Renal cortex interstitium (tissue), 15 donors: ENCODE measurements at places on chromosomes 5 and 9.

DNA sequence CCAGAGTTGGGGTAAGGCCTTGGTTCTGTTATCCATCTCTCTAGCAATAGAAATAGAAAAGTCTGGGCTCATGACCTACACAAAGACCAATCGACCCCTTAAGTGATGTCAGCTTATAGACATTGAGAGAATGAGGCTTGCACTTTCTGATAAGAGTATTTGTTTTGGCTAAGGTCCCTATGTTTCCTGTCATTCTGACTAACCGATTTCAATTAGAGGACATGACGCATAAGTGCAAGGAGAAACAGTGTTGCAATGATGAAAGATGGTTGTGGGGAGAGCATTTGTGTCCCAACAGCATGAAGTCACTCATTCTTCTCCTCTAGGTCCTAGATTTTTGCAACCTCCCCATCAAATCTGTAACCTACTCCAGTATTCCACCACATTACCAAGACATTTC lies 255.1 kb downstream of the MAT2B start:
- DNase-seq: no peak

GRCh38 chr9:95038666-95039065 lies 278.8 kb downstream of the FANCC start:
- DNase-seq: no peak

DNA sequence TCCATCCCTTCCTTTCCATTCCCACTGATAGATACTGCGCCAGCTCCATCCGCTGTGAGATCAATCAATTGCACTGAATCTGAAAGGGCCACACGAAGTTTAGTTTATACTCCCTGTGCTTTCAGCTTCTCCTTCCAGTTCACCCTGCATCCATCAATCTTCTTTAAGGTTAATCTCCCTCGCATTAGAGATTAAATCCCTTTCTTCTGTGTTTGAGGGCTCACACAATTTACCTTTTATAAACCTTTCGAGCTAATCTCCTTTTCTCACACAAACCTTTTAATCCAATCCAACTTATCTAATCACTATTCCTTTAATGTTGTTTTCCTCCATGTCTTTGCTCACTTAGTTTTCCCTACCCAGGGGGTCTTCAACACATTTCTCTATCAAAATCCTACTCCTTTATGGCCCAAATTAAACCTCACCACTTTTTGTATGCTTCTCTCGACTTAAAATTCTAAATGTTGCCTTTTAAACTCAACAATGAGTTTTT lies 64.6 kb upstream of the HAPLN1 start:
- no peak for DNase-seq

- no peak for DNase-seq
These were observed 1717.9 kb downstream of the EFNA5 start for GRCh38 chr5:105952875-105953274.

- no peak for DNase-seq
These were observed 17.9 kb upstream of the PTGES start for GRCh38 chr9:129770741-129771140.

DNA sequence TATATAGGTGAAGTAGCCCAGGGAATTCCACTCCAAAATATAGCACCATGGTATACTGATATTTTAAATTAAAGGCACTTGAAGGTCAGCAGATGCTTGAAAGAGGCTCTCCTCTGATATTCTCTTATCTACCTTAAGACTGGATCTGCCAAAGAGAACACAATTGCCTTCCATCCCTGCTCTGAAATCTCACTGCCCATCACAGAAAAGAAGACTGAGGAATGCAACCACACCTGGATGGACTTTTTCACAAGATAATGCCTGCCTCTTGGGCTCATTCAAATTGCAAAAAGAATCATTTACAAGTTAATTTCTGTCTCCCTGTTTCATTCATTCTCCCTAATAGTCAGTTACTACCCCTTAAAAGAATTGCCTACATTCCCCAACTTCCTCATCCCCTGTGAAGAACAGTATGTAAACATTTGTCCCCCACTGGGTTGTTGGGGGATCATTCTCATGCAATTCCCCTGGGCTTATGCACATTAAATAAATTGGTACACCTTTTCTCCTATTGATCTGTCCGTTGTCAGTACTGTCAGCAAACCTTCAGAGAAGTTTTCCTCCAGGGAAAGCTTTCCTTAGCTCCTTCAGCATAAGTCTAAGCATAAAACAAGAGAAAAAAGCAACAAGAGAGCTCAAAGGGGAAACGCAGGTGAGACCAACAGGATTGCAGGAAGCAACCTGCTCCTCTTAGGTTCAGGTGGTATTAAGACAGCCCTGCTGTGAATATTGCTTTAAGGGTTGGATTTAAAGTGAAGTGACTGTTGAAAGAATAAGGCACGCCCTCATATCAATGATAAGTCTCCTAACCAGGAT lies 171.4 kb upstream of the SLC30A5 start:
- DNase-seq: no peak

- no peak for DNase-seq
These were observed 52.1 kb downstream of the PPIC start for GRCh38 chr5:122984425-122984824.

GRCh38 chr5:173554038-173554955 lies 62.2 kb downstream of the BOD1 start:
- no peak for DNase-seq

DNA sequence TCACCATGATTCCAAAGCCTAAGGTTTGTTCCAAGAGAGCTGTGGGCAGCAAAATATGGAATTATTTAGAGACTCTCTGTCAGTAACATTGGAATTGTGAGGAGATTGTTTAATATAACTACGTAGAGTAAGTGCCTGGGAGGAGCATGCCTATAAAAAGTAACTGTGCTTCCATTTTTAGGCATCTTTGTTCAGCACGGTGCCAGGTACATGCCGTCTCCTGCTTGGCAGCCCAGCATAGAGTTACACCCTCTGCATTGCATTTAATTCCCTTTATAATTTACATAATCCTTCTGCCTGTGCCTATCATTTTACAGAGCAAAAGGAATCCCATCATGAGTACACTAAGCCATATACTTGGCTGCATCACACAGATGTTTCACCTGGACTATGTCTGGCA lies 32.1 kb upstream of the ALDH1A1 start:
- no peak for DNase-seq

GRCh38 chr9:69307446-69308205 lies 17.4 kb upstream of the ENTREP1 start:
- no peak for DNase-seq

DNA sequence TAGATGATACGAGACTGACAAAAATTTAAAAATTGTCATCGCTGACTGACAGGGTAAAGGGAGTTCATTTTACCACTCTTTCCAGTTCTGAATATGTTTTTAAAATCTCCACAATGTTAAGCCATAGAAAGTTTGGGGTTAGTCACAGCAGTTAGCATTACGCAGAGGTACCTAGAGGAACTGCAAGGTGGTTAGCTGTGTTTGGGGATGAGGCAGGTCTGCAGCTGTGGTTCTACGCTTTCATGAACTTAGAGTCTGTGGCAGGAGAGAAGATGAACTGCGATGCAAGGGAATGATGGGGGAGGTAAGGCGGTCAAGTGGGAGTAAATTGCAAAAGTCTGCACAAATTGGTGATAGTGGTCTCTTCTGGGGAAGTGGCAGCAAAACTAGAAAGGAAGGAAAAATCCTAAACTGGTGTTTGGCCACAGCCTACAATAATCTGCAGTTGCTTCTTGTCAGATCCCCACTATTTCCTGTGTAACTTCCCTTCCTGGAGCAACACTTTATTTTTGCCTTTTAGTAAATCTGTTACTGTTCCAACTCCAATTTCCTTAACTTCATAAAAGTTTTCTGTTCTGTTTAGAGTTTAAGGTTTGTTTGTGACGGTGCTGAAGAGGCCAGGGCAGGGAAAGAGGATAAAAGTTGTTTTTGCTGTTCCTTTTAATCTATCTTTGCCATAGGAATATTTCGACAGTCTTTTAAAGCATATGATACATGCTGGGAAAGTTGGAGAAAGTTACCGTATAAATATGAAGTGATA lies 38.6 kb upstream of the SNX2 start:
- DNase-seq: no peak

GRCh38 chr5:80266566-80266965 lies 10.7 kb upstream of the SERINC5 start:
- no peak for DNase-seq

DNA sequence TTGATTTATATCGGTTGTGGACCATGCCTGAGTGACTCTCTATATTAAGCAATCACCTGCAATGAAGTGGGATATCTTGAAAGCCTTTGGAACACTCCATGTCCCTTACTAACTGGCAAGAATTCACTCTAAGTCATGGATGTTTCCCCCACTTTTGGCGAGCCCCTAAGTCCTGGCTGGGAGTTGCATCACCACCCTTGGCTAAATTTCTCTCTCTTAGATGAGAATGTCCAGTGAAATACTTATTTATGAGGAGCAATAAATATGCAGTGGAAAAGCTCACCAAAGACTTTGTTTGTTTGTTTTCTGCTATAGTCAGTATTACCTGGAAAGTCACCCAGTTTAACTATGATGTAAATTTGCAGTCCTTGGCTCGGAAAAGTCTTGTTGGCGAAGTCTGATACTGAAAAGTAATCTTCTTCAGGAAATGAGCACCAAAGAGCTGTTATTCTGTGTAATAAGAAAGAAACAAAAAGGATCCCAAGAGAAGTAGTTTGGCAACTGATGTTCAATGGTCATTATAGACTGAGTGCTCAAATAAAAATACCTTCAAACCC lies 333.8 kb downstream of the DMRT2 start:
- DNase-seq: no peak

DNA sequence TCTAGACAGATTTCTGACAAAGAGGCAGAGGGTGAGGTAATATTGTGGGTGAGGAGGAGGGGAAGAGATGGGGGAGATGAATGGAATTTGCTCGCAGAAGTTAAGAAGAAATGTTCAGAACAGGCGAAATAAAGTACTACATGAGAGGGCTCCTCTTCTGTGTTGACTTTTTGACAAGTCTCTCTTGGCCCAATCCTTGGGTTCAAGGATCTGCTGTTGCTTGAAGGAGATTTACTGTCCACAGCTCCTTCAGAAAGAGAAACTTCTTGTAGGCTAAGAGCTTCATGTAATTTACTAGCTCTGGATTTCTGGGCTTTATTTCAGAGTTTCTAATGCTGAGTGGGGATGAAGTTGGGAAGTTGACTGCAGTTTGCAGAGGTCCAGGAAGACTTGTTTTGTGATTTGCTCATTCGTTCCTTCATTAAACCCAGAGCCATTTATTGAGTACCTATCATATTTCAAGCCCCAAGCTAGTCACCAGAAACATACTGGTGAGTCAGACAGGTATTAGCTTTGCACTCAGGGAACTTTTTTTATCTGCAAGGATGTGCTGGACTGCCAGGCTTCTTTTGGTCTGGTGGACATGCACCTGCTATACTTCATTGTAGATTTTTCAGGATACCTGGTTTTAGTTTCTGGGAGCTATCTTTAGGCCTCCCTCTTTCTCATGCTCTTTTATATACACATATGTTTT lies 402.9 kb upstream of the CLINT1 start:
- no peak for DNase-seq

DNA sequence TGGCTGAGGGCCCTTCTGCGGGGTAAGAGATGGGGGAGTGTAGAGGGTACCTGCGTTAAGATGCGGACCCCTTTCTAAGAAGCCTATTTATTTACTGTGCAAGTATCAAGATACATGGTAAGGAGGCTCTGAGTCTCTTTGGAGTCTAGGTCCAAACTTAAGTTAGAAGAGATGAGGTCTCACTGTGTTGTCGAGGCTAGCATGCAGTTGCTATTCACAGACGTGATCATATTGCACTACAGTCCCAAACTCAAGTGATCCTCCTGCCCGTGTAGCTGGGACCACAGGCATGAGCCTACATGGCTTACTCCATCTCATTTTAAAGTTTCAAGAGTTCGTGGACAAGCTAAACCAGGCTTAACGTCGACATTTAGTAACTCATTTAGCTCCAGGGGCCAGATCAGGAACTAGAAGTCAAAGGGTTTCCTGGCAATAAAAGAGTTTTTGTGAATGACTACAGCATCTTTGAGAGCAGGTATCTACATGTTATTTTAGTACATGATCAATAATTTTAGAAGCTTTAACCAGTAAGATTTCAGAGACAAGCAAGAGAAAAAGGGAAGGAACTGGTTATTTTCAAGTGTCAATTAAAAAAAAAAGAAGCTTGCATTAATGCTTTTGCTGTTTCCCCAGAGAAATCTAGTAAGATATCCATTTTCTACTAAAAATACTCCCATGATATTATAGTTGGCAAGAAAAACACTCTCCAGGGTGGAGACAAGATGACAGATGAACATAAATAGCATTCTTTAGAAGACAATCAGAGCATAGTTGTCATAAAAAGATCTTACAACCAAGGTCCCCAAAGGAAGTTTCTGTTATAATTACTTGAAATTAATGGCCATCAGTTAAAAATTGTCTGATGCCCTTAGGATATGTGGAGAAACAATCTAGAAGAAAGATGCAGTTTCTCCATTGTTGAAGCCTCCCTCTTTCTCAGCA lies 141.3 kb downstream of the SCAMP1 start:
- DNase-seq: no peak

- DNase-seq: no peak
These were observed 124.9 kb upstream of the ZNF608 start for GRCh38 chr5:124871303-124871702.

- DNase-seq: no peak
These were observed 16.7 kb downstream of the EXD3 start for GRCh38 chr9:137406085-137406760.

DNA sequence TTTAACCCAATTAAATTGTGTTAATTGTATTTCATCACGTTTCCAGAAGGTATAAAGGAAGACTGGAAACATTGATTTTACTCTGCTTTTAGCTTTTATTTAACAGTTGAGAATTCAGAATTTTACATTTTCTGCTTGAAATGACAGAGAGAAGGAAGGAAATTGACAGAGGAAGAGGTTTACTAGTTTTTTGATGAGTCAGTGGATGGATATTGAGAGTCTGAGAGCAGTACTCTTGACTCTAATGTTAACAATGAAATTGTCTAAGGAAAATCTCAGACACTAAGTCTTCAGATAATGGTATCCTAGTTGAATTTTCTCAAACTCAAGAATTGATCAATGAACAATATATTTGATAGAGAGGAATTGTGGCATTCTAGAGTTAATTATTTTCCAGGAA lies 60.6 kb downstream of the IPO11 start:
- no peak for DNase-seq

- no peak for DNase-seq
These were observed 36.7 kb downstream of the CDK7 start for GRCh38 chr5:69271376-69271775.

DNA sequence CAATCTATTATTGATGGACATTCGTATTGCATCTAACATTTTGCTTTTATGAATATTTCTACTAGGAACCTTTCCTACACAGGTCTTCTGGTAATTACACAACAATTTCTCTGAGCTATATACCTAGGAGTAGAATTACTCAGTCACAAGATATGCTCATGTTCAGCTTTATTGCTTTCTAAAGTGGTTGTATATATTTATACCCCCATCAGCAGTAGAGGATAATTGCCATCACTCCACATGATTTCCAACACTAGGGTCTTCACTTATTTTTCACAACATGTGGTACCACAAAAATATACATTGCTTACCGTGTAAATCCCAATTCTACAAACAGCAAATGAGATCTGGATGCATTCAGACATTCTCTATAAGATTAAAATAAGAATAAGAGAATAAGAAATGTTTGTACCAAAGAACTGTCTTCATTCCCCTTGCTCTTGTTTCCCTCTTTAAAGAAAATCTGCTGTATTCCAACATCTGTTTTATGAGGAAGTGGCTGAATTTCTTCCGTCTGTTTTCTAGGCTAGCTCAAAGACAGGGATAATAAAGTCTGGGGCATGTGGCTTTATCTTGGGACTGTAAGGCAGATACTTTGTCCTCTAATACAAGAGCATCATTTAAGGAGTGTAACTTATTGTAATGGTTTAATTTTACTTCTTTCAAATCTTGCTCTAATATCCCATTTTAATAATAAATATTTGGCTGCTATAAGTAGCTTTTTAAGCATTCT lies 28.2 kb downstream of the ARL15 start:
- no peak for DNase-seq
